ENCODE measurements at places on chromosomes 7 and 10.

DNA sequence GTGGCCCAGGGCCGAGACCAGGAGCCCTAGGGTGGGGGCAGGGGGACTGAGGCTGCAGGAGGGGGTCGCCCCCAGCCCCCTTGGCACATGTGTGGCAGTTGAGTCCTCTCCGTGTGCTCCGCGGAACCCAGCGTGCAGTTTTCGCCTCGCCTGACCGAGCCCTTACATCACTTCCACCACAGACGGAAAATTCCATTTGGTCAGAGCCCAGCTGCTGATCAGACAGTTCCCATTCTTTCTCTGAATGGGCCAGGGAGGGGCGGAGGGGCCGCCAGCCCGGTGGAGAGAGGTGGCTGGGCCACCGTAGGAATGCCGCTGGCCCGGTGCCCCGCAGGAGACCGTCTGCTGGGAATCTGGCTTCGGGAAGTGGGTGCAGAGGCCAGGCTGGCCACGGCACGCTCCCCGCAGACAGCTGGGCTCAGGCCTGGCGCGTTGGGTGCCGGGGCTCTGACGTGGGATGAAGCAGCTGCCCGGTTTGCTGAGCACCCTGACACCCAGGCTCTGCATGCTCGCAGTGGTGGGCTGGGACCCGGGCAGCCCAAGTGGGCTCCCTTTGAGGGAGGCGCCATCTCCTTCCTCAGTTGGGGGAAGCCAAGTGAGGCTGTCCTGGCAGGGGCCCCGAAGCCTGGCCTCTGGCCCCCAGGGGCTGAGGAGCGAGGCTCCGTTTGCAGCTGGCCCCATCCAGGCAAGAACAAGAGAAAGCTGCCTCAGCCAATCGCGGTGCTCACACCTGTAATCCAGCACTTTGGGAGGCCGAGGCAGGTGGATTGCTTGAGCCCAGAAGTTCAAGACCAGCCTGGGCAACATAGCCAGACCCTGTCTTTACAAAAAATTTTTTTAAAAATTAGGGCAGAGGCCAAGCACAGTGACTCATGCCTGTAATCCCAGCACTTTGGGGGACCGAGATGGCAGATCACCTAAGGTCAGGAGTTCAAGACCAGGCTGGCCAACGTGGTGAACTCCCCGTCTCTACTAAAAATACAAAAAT, 9.9 kb downstream of the TTYH3 start:
- peak; percentile 96 for DNase-seq

GRCh38 chr10:85318809-85319807, 990.7 kb downstream of the CCSER2 start:
- no peak for DNase-seq

- no peak for DNase-seq
Measured at GRCh38 chr7:173209-173918, 19.0 kb upstream of the FAM20C start.

- no peak for DNase-seq
Measured at GRCh38 chr7:90760892-90761291, 164.8 kb downstream of the CDK14 start.

- no peak for DNase-seq
Measured at GRCh38 chr7:48090095-48090805, 1.2 kb downstream of the UPP1 start.

DNA sequence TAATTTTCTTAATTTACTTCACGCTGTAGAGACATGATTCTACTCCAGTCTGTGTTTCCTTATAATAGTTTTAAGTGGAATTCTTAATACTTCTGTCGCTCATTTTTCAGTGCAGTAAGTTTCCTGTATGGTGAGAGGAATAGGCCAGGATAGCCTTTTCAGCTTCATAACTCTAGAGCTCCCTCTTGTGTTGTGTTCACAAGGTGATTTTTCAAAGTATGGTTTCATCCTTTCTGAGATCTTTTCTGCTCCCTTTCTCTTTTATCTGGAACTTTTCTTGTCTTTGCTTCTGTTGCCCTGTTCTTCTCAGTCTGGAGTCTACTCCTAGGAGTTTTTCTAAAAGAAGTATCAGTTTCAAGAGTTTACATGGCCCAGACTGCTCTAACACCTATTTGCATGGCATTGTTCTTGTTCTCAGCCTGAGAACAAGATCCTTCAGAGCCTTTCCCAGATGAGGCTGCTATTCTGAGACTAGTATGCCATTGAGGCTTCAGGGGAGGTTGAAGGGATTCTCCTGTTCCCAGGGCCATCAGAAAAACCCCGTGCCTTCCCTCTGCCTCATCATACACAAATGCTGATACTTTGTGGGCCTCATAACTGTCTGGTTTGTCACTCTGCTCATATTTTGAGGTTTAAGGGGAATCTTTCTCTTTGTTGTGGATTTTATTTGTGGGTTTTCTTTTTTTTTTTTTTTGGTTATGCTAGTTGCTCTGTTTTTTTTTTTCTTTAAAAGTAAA, 21.8 kb downstream of the NET1 start:
- peak; percentile 61 for DNase-seq

DNA sequence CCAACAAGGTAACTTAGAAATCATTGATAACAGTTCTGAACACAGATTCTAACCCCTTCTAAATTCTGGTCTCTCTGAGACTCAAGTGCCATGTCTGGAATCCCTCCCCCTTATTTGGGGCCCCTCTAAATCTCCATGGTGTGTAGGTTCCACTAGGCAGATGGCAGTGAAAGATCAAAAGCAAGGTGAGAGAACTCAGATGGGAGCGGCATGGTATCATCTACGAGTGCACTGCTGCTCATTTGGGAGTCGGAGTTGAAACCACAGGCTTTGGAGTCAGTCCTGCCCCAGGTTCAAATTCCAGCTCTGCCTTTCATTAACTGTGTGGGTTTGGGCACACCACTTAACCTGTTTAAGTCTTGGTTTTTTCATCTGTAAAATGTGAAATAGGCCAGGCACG, 72.6 kb downstream of the MTURN start:
- DNase-seq: no peak

- DNase-seq: no peak
Measured at GRCh38 chr7:74293577-74293908, 4.3 kb downstream of the CLIP2 start.

DNA sequence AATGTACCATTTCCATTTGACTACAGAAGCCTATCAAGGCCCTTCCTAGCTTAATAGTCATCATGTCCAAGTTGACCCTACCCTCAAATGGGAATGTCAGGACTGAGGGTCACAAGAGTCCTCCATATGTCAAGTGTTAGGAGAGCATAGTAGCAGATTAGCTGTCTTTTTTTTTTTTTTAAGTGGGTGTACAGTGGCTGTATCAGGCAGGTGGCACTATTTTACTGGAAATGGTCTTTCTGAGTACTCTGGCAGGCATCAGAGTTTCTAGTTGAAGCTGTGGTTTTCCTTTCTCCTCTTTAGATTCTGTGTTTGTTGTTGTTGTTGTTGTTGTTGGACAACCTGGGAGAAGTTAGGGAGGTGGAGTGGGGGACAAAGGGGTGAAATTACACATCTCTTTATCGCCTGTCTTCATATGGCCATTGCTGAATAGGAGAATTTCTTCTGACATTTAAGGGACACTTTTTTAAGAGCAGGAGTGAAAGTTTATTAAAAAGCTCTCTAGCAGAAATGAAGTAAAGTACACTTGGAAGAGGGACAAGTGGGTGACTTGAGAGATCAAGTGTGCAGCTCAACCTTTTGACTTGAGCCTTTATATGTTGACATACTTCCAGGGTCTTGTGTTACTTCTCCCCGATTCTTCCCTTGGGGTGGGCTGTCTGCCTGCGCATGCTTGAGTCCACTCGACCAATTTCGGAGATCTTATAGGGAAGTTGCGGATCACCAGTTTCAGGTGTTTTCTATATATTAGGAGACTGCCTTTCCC, 104.1 kb upstream of the FOXP2 start:
- DNase-seq: no peak

DNA sequence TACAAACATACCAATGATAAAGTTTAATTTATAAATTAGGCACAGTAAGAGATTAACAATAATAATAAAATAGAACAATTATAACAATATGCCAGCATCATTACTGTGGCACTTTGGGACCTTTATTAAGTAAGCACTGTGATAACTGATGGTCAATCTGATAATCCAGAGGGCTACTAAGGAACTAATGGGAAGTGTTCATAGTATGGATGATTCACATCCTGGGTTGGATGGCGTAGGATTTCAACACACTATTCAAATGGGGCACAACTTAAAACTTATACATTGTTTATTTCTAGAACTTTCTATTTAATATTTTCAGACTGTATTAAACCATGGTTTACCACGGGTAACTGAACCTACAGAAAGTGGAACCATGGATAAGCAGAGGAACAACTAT, 90.8 kb downstream of the KIF20B start:
- DNase-seq: no peak

DNA sequence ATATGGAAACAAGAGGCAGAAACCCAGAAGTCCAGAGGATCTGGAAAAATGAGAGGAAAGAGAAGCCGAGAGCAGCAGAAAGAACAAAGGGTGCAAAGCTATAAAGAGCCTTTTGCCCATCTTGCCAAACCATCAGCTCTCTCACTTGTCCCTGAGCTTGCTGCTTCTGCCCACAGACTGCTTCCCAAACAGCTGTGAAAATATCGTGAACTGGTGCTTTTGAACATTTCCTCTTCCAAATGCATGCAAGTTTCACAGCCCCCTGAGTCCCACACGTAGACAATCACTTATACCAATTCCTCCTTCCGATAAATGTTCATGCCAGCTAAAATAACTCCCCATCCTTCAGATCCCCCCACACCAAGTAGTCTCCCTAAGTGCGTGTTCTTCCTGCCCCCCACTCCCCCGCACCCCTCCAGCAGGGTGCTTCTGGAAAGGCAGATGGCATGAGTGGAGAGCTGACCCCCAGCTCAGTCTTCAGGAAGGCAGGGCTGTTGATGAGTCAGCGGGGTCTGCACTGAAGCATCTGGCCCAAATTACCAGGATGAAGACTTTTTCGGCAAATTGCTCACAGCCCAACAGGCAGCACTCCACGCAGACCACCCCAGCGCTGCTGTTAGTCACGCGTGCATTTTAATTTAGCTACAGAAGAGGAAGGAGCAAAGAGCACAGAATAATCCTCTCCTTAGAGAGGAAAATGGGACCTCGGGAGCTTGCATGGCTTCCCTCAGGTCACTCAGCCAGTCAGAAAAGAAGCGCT, 76.1 kb upstream of the KCNMA1 start:
- DNase-seq: peak; percentile 35

- peak; percentile 43 for DNase-seq
Measured at GRCh38 chr10:49058463-49059255, 56.7 kb downstream of the VSTM4 start.

GRCh38 chr10:1539216-1539615, 198.1 kb downstream of the ADARB2 start:
- DNase-seq: no peak

- no peak for DNase-seq
Measured at GRCh38 chr10:130300608-130301020, 164.4 kb downstream of the GLRX3 start.

DNA sequence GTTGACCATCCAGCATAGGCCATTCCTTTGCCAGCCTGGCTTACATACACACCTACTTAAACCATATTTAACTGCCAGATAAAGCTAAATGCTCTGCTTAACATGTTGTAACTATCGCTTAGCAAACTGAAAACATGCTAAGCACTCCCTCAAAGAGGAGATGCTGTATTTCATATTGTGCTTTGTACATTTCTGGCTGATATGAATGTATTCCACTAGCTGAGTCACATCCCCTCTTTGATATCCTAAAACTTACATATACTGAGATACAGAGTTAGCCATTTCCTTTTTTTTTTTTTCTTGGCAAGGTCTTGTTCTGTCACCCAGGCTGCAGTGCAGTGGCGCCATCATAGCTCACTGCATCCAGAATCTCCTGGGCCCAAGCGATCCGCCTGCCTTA, 99.4 kb downstream of the TPST1 start:
- DNase-seq: no peak

- DNase-seq: no peak
Measured at GRCh38 chr7:84083846-84084245, 110.7 kb downstream of the SEMA3A start.

- no peak for DNase-seq
Measured at GRCh38 chr10:104613406-104613805, 27.7 kb upstream of the SORCS3 start.

DNA sequence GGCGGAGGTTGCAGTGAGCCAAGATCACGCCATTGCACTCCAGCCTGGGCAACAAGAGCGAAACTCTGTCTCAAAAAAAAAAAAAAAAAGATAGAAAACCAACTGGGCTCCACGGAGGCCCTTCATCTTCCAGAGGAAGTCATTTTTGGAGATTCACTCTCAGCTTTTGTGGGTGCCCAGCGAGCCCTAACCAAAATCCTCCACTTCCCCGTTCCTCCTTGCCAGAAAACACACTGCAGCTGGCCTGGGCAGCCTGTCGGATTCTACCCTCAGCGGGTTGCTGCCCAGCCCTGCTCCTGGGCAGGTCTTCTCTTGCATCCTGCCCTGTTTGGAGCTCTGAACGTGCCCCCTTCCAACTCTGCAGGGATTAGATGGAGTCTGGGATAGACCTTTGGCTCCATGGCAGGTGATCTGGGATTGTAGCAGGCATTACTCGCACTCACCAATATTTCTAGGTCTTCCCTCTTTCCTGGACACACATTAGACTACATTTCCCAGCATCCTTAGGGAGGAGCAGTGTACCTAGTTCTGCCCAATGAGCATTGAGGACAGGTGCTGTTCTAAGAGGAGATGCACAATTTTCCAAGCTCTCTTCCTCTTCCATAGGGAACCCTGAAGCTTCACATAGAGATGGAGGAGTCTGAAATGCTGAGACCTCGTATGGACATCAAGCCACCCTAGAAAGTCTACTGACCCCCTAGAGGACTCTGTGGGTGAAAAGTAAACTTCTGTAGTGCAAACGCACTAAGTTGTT, 4.6 kb downstream of the GRID2IP start:
- DNase-seq: no peak

DNA sequence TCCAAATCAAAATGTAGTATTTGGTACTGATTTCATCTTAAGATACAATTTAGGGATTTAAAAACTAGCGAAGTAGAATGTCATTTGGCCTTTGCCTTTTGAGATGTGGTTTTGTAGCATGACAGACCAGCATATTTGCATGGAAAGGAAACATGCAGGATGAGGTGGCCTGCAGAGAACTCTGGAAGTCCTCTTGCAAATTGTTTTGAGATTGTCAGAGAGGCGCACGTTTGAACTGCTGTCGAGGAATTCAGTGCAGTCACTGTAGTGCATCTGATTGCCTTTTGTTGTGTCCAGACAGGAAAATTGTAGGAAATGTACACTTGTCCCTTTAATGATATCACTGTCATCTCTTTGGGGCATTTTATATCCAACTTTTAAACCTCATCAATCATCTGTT, 136.7 kb downstream of the CELF2 start:
- no peak for DNase-seq

- no peak for DNase-seq
Measured at GRCh38 chr10:53166325-53166724, 393.7 kb upstream of the MBL2 start.

DNA sequence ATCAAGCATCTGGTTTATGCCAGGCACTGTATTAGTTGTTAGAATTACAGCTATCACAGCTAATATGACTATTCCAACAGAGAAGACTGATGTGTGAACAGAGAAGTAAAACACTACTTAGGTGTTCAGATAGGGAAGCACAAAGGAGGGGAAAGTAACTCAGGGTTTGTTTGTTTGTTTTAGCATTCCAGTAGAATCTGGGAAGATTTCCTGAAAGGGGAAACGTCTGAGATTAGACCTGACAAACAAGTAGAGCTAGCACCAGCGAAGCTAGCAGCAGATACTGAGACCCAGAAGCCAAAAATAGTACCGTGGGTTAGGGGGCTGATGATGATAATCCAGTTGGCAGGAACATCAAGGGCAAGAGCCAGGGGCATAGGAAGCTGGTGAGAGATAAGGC, 28.8 kb upstream of the KLHL7 start:
- no peak for DNase-seq
